ENCODE measurements at places on chromosomes 2 and 18. TPM values are rescaled to one million over a fixed set of nuclear protein-coding genes. Genes with fewer than 3 reads are reported as not detected.

STRN gene
- total RNA-seq = 31.7 TPM

TMEM247 gene
- total RNA-seq = not detected

LOXHD1 gene
- 0.11 TPM for total RNA-seq

GRCh38 chr2:110770404-110770958 lies 38.1 kb downstream of the ACOXL start:
- peaks cover 27% of the 10 kb centered on the region for H3K36me3 ChIP-seq
- no peak overlapping the region for H3K4me3 ChIP-seq
- H3K27ac ChIP-seq = no peak overlapping the region
- H3K4me1 ChIP-seq = peaks cover 26% of the 10 kb centered on the region
- H3K27me3 ChIP-seq = no peaks in the 10 kb centered on the region
- DNase-seq = no peak

SCN9A gene
- total RNA-seq = 1.1 TPM

DNA sequence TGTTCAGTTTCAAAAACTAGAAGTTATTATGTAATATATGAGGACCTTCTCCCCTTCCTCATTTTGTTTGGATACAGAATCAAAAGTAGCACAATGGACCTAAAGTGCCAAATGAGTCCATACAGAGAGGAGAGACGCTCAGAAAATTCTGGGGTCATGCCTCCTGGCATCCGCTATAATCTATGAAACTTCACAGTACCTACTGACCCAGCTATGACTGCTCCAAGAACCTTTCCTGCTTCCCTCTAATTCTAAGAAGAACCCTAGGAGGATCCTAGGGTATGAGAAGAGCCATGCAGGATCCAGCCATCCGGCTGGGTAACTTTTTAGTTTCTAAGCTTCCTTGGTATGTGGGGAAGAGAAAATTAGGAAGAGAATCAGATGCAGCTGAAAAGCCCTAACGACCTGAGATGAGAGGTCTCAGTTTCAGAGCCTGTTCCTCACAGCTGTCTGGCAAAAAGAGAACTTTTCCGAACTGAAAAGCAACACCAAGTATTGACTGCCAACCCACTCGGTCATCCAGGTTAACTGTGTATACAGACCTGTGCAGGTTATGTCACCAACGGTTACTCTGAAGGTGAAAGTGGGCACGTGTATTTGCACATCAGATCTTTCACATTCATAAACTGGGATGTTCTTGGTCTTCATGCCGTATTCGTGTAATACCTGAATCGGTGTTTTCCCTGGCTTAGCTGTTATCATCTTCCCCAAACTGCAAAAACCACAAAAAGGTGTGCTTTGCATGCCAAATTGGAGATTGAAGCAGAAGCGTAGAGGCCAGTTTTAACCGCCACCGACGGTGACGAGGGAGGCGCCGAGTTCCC lies 1.1 kb downstream of the PRKRA start:
- H3K36me3 ChIP-seq = peaks cover 37% of the 10 kb centered on the region
- DNase-seq = no peak
- no peaks in the 10 kb centered on the region for H3K4me1 ChIP-seq

AQP4 gene
- 0.42 TPM for total RNA-seq

- no peak overlapping the region for H3K27ac ChIP-seq
- no peaks in the 10 kb centered on the region for H3K36me3 ChIP-seq
- no peaks in the 10 kb centered on the region for H3K27me3 ChIP-seq
- no peaks in the 10 kb centered on the region for H3K4me1 ChIP-seq
Observed at GRCh38 chr2:126764686-126765265, 108.8 kb downstream of the GYPC start.

GRCh38 chr2:3435445-3435844 lies 56.0 kb downstream of the TRAPPC12 start:
- no peaks in the 10 kb centered on the region for H3K4me1 ChIP-seq
- DNase-seq = no peak
- H3K4me3 ChIP-seq = no peak overlapping the region

DNA sequence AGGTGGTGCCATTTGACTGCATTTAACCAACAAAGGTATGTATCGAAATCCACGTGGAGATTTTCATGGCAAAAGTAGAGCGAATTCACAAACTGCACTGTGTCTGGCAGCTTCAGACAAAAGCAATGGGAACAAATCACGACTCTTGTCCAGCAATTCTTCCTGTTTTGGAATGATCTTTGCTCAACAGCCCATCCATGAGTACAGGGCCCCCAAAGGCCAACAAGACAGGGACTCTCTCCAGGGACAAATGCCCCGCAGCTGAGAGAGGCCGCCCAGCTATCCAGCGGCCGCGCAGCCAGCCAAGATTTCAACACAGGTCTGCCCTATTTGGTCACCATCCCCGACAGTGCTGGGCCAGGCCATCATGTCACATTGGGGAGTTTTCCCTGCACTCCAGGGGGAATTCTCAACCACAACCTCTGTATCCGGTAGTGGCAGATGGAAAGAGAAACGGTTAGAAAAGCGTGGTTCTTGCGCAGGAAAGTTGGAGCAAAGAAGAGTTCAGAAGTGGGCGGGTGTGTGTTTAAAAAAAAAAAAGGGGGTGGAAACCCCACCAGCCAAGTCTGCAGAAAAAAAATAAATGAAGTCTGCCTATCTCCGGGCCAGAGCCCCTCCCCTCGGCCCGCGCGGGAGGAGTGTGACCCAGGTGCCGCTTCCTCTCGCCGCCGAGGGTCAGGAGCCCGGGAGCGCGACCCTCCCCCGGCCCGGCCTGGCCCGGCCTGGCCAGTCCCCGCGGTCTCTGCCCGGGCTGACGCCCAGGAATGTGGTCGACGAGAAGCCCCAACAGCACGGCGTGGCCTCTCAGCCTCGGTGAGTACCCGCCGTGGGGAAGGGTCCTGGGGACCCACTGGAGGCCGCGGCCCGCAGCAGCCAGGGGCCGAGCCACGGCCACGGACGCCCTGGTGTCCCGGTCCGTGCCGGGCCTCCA lies at the start of gene GYPC:
Gene GYPC, plus strand, starts transcription at position 659 of the 931 bp plus-strand sequence. Its CDS starts 106 bp downstream, at position 765.
- H3K36me3 ChIP-seq = no peaks in the 10 kb centered on the region
- DNase-seq = peak; percentile 54
- H3K27ac ChIP-seq = no peak within 1 kb of the TSS
- no peaks in the 10 kb centered on the region for H3K27me3 ChIP-seq
- peak within 1 kb of the TSS; percentile 86 for H3K4me3 ChIP-seq

- no peak overlapping the region for H3K27ac ChIP-seq
- no peak overlapping the region for H3K4me3 ChIP-seq
- no peak for DNase-seq
Observed at GRCh38 chr18:9722691-9723090, 14.6 kb downstream of the RAB31 start.

- no peak for DNase-seq
- H3K27me3 ChIP-seq = no peaks in the 10 kb centered on the region
- H3K4me1 ChIP-seq = no peaks in the 10 kb centered on the region
- no peak overlapping the region for H3K27ac ChIP-seq
- H3K4me3 ChIP-seq = no peak overlapping the region
Observed at GRCh38 chr18:48679236-48679635, 140.4 kb downstream of the CTIF start.

RAB31 gene
- total RNA-seq = 20.9 TPM

GNAL gene
- 23.8 TPM for total RNA-seq

KIF3C gene
- 35.2 TPM for total RNA-seq
